ENCODE measurements at places on chromosomes 4 and X.
A peak's percentile ranks its signal among the peaks of the same experiment; 100 is the strongest.

- DNase-seq: peak; percentile 13
These were observed 163.2 kb downstream of the PRKX start for GRCh38 chrX:3550160-3550751.

GRCh38 chr4:17876943-17877342, 66.2 kb downstream of the NCAPG start:
- peak; percentile 2 for DNase-seq

DNA sequence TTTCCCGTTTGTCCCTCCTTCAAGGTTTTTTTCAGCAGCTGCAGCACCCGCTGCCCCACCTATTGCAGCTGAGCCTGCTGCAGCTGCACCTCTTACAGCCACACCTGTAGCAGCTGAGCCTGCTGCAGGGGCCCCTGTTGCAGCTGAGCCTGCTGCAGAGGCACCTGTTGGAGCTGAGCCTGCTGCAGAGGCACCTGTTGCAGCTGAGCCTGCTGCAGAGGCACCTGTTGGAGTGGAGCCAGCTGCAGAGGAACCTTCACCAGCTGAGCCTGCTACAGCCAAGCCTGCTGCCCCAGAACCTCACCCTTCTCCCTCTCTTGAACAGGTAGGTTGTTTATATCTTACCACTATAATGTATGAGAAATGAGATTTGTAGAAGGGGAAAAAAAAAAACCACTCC, 4.5 kb downstream of the PRR27 start:
- DNase-seq: no peak

- no peak for DNase-seq
These were observed 111.2 kb downstream of the PPP3CA start for GRCh38 chr4:101236097-101236496.

DNA sequence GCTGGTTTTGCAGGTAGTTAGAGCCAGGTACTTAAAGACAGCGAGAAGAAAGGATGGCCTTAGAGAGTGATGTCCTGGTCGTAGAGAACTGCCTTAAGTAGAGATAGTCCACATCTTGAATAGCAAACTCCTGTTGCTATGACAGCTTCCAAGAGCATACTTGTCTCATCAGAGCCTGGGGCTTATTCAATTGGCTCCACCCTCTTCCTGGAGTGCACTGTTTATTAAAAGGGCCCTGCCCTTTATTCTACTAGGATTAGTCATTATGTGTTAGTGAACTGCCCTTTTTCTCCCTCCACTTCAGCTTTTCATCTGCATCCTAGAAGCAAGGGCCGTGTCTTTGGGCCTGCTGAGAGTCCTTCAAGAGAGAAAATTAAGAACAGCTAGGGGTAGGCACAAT, 94.5 kb upstream of the EOLA2 start:
- peak; percentile 84 for DNase-seq

- DNase-seq: peak; percentile 39
These were observed 239.0 kb upstream of the MAB21L2 start for GRCh38 chr4:150342945-150343344.

- DNase-seq: no peak
These were observed 403.9 kb downstream of the PCDH7 start for GRCh38 chr4:31124008-31124585.

GRCh38 chrX:2485789-2486345, 14.9 kb downstream of the DHRSX start:
- DNase-seq: no peak

DNA sequence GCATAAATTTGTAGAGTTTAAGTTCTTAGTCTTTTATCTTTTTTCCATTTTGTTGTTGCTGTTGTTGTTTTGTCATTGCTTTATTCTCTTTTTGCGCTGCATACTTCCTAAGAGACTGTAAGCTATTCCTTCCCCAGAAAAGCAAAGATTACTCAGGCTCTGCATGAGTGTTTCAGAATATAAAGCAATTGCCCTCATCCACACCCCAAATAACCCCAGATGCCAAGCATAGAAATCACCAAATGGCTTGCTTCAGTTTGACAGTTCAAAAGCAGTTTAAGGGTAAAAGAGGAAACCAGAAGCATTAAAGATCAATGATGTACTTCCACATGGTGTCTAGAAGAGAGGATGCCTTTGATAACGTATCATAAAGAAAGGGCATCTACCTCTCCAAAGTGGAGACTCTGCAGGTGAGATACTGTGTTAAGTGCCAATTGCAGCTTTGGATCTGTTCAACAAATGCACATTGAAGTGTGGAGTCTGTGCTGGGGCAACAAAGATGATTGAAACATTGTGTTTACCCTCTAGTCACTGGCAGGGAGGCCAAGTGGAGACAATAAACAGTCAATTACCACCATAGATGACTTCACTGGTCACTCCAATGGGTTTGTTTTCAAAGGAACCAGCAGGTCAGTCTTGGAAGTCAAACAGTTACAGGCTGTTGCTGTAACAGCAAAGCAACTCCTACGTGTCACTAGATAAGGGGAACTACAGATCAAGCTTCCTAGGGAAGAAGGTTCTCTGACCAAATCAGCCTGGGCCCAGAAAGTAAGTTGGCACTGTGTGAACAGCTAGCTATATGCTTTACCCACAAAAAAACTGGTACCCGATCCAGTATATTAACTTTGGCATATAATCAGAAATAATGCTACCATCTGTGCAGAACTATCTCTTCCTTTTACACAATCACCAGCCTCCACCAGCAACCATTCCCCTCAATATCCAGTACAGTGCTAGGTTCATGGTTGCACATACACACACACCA, 40.6 kb upstream of the IL21 start:
- no peak for DNase-seq

GRCh38 chr4:110061076-110061475, 137.3 kb downstream of the ELOVL6 start:
- DNase-seq: no peak

DNA sequence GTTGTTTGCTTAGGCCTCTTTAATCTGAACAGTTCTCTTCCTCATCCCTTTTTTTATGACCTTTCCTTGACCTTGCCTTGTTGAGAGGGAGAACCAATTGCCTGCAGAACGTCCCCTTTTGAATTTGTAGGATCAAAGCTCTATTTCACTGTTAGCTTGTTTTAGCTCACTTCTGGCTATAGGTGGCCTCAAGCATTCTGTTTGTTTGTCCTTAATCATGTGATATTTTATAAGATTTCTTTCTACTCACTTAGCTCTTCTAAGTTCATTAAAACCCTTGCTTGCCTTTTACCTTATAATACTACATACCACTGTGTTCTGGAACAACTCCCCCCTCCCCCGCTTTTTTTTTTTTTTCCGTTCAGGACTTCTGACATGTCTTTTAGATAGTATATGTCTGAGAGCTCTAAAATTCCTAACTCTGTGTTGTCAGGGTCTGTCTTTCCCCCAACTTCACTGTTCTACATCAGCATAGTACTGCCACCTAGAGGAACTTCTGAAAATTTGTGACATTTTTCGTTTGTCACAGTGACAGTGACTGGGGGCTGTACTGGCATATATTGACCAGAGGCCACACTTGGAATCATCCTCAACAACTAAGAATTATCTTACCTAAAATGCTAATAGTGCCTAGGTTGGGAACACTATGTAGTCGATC, 128.5 kb downstream of the LARP7 start:
- peak; percentile 17 for DNase-seq

GRCh38 chr4:179353786-179354185, 1911.5 kb upstream of the AGA start:
- DNase-seq: no peak

DNA sequence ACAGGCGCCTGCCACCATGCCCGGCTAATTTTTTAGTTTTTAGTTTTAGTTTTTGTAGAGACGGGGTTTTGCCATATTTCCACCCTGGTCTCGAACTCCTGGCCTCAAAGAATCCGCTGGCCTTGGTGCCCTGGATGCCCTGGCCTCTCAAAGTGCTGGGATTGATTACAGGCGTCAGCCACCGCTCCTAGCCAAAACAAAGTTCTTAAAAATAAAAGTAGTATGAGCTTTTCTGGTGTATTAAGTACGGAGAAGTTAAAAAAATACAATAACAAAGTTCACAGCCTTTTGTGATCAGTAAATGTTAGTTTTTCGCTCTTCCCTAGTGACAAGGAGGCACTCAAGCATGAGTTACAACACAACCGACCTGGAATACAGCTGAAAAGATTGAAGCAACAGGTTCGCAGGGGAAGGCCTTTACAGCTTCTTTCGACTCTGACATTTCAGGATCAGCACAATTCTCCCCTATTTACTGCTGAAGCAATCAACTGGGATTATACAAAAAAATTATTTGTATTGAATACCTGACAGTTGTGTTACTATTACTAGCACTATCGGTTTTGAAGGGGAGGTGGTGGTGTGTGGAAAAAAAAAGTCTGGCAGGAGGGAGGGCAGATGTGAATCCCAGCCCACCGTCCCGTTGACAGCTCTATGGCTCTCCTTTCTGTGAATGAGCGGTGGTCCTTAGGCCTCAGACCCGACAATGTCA, 893 bp upstream of the METAP1 start:
- DNase-seq: peak; percentile 29

DNA sequence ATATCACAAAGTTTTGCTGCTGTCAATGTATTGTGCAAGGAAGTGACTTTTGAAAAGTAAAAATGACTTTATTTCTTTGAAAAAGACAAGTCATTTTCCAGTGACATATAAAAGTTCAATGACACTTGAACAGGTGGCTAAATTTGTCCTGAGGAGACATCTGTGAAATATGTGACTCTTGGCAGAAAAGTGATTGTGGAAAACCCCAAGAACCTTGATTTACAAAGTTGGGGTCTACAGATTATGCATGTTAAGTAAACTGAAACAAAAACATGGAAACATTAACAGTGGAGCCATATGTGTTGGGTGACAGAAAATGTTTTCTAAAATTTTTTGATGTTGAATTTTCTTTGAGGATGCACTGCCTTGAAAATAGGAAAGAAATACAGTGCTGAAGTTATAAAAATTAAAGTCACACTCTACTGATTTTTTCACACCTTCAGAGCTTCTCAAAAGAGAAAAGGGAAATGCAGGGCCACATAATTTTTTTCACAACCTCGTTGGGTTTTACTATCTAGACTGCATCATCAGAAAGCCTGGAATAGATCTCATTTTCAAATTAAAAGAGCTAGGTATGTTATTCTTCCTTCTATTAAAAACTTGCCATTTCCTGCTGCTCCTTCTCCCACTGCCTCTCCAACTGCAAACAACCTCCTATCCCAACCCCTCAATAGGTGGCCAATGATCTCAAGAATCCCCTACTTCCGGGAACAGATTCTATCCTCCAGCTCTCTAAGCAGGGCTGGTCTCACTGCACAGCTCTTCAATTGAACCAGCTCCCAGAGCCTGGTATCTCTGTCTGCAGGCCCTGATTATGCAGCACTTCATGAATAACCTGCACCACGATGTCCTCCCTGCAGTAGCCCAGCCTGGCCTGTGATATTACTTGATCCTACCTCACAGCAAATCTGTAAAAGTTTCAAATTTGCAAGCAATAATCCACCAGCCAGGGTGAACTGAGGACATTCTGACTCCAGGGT, 570.8 kb upstream of the CPEB2 start:
- no peak for DNase-seq

GRCh38 chrX:131271274-131271673, 17.8 kb downstream of the IGSF1 start:
- DNase-seq: no peak

GRCh38 chrX:129717892-129718291, 20.9 kb upstream of the XPNPEP2 start:
- peak; percentile 64 for DNase-seq

DNA sequence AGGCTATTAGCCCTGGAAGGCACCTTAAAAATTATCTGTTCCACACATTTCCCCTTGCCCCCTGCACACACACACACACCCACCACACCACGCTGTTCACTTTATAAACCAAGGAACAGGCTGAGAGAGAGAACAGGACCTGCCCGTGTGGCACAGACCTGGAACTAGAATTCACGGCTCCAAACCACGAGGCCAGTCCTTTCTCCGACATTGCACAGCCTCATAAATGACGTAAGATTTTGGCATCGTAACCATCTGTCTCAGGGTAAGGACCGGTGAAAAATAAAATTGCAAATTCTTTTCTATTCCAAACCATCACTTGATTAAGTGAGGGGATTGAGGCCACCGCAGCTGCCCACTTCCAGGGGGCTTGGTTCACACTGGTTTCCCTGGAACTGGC, 330.3 kb downstream of the BCOR start:
- no peak for DNase-seq

GRCh38 chrX:10841579-10841978, 221.2 kb upstream of the MID1 start:
- no peak for DNase-seq

GRCh38 chr4:18880871-18881270, 859.3 kb upstream of the LCORL start:
- DNase-seq: no peak
